ENCODE measurements at places on chromosomes 2 and 18. TPM values are rescaled to one million over a fixed set of nuclear protein-coding genes. Genes with fewer than 3 reads are reported as not detected.

GRCh38 chr2:25314514-25315315, 27.0 kb downstream of the DNMT3A start:
- peak; percentile 88 for DNase-seq

- no peak for DNase-seq
These were observed 9.9 kb downstream of the KCNIP3 start for GRCh38 chr2:95307036-95307435.

Gene LOXHD1
- total RNA-seq: 0.47 TPM

Gene SIX3
- total RNA-seq: 0.10 TPM

Gene PLCL1
- total RNA-seq: 0.18 TPM
